ENCODE measurements at places on chromosomes 11 and 22.

- DNase-seq, result no peak
These were observed 172.1 kb upstream of the SYT13 start for GRCh38 chr11:45458269-45458668.

GRCh38 chr11:99881610-99882009 lies 805.5 kb upstream of the ARHGAP42 start:
- DNase-seq, result no peak

- no peak for DNase-seq
These were observed 325.4 kb downstream of the BRD1 start for GRCh38 chr22:49502126-49502826.

GRCh38 chr22:20435436-20436306 lies 2.0 kb downstream of the SCARF2 start:
- DNase-seq, result no peak

DNA sequence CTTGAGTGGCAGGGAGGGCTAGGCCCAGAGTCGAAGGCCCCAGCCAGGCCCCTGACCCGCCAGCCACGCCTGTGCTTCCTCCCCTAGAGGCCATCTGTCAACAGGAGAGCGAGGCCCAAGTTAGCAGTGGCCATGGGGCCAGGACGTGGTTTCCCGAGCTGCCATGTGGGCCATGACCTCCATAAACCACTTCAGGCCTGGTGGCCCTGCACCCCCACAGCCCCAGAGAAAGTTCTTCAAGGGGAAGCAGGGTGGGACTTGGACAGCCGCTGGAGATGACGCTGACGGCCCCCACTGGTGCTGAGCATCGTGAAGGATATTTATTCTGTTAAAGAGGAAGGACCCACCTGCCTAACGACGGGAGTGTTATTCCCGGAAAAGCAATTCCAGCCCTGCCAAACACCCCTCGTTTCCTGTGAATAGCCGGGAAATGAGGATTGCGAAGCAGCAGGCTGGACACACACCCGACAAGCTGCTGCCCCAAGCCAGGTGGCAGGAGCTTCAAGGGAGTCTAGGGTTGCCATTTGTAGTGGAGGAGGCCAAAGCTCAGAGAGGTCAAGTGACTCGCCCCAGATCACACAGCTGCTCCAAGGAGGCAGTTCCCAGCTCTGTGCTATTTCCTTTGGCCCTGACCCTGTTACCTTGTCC lies 12.8 kb downstream of the PRR5 start:
- DNase-seq, result no peak

DNA sequence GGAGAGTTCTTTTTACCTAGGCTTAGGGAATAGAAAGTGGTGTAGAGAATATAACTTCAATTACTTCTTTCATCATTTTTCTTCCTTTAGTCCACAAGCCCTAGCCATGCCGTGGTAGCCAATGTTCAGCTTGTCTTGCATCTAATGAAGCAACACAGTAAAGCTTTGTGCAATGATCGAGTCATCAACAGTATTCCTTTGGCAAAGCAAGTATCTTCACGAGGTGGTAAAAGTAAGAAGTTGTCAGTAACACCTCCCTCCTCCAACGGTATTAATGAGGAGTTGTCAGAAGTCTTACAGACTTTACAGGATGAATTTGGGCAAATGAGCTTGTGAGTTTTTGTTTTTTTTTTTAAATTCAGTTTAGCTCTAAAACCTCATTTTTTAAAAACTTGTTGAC lies 37.4 kb downstream of the CEP57 start:
- DNase-seq, result no peak

- no peak for DNase-seq
These were observed 71.4 kb downstream of the ARHGAP8 start for GRCh38 chr22:44823806-44824205.

GRCh38 chr11:26950260-26950719 lies 43.6 kb upstream of the FIBIN start:
- no peak for DNase-seq

GRCh38 chr22:38549101-38549894 lies 20.7 kb downstream of the DMC1 start:
- DNase-seq, result no peak

- DNase-seq, result no peak
These were observed 258.3 kb downstream of the LRRC4C start for GRCh38 chr11:41201156-41201555.

DNA sequence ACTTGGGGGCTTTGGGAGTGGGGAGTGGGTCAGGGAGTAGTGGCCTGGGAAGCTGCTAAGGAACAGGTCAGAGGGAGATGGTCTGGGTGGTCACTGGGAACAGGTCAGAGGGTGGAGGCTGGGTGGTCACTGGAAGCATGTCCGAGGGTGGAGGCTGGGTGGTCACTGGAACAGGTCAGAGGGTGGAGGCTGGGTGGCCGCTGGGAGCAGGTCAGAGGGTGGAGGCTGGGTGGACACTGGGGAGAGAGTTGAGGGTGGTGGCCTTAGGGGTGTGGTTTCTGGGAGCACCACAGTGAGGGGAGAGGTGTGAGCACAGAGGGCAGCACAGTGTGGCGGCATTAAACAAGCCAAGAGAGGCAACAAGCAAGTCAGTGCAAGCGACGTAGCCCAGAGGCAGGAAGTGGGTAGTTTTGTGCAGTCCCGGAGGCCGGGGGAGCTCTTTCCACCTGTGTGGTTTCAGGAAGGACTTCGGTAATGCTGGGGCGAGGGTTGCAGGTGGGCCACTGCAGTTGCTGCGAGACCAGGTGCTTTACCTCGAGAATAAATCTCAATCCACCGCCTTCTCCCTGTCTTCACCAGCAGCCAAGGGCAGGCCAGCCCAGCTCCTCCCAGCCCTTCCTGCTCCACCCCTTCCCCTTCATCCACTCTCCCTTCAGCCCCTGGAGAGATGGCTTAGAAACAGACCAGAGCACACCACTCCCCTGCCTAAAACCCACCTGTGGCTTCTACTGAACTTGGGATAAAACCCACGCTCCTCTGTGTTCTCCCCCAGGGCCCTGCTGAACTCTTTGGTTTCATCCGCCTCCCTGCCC lies 3.2 kb upstream of the CACNA1I start:
- no peak for DNase-seq

DNA sequence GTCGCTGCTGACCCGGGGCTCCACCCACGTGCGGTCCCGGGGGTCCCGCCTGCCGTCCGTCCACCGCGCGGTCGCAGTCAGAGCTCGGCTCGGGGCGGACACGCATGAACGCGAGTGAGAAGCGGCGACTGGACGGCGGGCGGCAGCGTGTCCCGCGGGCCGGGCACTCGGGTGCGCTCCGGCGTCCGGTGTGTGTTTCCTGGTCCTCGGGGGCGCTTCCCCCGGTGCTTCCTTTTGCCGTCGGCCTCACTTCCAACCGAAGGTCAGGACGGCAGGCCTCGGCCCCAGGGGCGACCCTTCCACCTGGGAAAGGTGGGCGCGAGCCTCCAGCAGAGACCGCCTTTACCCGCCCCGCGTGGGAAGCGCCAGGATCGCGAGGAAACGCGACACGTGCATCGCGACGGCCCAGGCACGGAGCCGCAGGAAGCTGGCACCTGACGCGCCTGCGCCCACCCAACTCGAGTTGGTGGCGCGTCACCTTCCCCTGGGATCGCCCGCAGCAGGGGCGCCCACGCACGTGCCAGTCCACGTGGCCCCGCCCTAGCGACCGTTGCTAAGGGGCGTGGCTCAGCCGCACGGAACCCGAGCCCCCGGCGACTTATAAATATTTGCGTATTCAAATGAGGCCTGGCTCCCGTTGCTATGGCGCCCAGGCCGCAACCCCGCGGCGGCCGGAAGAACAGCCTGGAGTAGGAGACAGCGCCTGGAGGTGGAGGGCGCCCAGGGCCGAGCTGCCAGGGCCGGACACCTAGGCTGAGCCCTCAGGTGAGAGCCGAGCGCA lies at the start of gene LRRC56:
LRRC56 (plus strand) TSS at position 687 of the 781 bp plus-strand sequence. CDS start 3,158 bp downstream, outside the sequence.
- peak; percentile 93 for DNase-seq

DNA sequence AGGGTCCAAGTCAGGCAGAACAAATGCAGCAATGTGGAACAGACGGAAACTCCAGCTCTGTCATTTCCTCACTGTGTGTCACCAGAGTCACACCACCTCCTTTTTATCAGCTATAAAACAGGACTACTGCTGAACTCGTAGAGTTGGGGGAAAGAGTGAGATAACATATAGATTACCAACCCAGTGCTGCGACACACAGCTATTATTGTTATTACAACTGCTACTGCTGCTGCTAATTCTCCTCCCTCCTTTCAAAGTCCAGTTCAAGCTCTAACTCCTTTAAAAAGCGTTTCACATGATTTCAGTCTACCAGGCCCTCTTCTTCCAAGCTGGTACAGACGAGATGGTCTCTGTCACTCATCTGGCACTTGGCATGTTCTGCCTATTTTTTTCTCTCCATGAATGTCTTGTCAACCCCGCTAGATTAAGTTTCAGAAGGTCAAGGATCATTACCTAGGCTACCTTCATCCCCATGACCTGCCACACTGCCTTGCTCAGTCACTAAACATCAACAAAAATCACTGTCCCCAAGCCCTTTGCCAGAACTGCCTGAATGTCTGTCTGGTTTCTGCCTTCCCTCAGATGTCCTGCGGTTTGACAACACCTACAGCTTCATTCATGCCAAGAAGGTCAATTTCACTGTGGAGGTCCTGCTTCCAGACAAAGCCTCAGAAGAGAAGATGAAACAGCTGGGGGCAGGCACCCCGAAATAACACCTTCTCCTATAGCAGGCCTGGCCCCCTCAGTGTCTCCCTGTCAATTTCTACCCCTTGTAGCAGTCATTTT lies 3.7 kb upstream of the MTFP1 start:
- DNase-seq, result no peak

DNA sequence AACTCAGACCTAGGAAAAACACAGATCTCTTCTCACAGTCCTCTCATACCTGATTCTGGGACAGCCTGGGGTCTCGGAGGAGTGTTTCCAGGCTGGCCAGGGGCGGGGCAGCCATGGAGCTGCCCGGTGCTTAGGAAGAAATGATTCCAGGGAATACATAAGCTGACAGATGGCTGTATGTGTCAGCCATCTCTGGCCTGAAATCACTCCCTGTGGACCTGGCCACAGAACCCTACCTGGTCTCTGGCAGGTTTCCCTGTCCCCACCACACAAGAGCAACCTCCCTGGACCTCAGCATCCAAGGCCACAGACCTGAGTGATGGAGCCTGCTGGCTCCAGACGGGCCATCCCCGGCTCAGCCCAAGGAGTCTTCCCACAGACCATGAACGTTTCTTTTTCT lies 10.0 kb downstream of the GGA1 start:
- no peak for DNase-seq

DNA sequence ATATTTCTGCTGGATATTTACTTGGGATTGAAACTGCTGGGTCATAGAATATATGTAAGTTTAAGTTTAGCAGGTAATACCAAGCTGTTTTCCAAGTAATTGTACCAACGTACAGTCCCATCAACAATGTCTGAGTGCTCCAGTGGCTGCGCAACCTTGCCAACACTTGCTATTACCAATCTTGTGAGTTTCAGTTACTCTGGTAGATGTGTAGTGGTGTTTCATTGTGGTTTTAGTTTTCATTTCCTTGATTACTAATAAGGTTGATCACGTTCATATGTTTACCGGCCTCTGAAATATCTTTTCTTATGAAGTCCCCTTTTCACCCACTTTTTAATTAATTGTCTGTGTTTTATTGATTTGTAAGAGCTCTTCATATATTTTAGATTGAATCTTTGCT lies 370.6 kb upstream of the CADM1 start:
- DNase-seq, result no peak
